ENCODE measurements at places on chromosomes 2 and 18. TPM values are rescaled to one million over a fixed set of nuclear protein-coding genes. Genes with fewer than 3 reads are reported as not detected.

GRCh38 chr2:119996148-119996547, 16.7 kb upstream of the EPB41L5 start:
- no peaks in the 10 kb centered on the region for H3K36me3 ChIP-seq
- H3K4me3 ChIP-seq, result no peak overlapping the region
- no peak overlapping the region for H3K27ac ChIP-seq
- no peak for DNase-seq
- H3K4me1 ChIP-seq, result no peaks in the 10 kb centered on the region
- no peaks in the 10 kb centered on the region for H3K27me3 ChIP-seq

DNA sequence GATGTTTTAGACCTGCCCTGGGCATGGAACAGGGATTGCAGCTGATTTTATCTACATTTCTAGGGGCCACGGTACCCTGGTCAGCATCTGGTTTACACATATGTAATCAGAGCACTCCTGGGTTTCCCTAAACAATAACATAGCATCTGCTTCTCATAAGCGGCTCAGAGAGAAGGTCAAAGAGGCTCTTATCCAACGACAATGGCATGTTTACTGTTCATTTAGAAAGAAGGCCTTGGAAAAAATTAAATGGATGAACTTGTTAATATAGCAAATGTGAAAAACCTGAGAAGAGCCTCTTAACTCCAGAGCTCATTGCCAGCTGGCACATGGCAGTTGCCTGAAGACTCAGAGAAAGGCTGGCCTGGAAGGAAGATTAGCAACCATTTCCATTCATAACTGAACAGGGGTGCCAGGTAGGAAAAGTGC, 202.8 kb upstream of the THUMPD2 start:
- DNase-seq, result no peak
- H3K27ac ChIP-seq, result no peak overlapping the region
- no peak overlapping the region for H3K4me3 ChIP-seq
- no peaks in the 10 kb centered on the region for H3K27me3 ChIP-seq
- no peaks in the 10 kb centered on the region for H3K36me3 ChIP-seq

DNA sequence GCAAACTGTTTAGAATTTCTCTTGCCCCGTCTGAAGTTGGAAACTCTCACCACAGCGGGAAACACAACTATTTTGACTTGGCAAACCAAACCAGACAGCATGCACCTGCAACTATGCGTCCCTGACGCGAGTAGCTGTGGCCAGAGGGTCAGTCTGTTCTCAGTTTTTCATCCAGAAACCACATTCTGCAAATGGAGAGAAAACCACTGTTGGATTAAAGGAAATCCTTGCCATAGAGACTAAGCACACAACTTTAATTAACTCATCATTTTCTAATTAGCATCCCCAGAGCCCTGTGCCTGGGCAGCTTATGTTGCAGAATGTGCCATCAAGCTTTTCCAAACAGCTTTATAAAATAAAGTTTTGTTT, 415.7 kb upstream of the TCF4 start:
- no peaks in the 10 kb centered on the region for H3K4me1 ChIP-seq
- no peak for DNase-seq
- no peak overlapping the region for H3K4me3 ChIP-seq

- H3K4me3 ChIP-seq, result peak overlapping the region; percentile 48
- no peaks in the 10 kb centered on the region for H3K27me3 ChIP-seq
- peaks cover 8% of the 10 kb centered on the region for H3K36me3 ChIP-seq
- peak overlapping the region; percentile 76 for H3K27ac ChIP-seq
These were observed 4.5 kb downstream of the ZFP36L2 start for GRCh38 chr2:43221763-43222474.

The KLF11 gene
- 13.2 TPM for total RNA-seq

The SLC8A1 gene
- 18.5 TPM for total RNA-seq

- H3K4me3 ChIP-seq, result no peak overlapping the region
- H3K27me3 ChIP-seq, result no peaks in the 10 kb centered on the region
- H3K36me3 ChIP-seq, result no peaks in the 10 kb centered on the region
These were observed 61.7 kb upstream of the LCLAT1 start for GRCh38 chr2:30385327-30385726.

DNA sequence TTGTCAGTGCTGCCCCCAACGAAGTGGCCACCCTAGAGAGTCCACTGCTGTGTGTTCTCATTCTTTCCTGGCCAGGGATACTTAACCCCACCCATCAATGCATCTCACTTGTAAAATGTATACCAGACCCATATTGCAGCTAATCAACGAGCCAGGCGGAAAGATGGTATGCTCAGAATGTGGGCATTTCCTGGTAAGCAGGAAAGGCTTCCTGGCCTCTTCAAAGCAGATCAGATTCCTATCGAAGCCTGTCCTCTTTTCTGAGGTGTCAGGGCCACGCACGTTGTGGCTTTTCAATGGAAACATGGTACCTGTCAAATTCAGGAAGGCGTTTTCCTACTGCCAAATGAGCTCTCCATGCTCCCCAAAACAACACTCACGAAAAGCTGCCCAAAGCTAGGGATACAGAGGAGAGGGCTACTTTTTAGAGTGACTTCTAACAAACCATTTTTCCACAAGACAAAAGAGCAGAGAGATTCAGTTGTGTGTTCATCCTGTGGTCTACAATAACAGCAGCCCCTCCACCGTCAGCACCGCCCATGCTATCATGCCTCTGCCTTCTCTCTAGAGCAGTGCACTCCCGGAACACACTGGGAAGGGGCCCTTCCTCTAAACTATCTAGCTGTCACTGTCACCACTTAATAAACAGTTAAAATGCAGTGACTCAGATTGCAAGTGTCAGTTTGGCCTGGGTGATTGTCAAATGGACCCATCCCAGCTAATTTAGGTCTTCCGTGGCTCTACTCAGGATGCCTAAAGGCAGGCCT, 535.1 kb downstream of the RNF144A start:
- no peak overlapping the region for H3K27ac ChIP-seq
- no peaks in the 10 kb centered on the region for H3K4me1 ChIP-seq
- no peak for DNase-seq
- no peaks in the 10 kb centered on the region for H3K36me3 ChIP-seq

The TUBA4A gene
- total RNA-seq, result 25.5 TPM

The C2orf81 gene
- total RNA-seq, result 0.23 TPM

DNA sequence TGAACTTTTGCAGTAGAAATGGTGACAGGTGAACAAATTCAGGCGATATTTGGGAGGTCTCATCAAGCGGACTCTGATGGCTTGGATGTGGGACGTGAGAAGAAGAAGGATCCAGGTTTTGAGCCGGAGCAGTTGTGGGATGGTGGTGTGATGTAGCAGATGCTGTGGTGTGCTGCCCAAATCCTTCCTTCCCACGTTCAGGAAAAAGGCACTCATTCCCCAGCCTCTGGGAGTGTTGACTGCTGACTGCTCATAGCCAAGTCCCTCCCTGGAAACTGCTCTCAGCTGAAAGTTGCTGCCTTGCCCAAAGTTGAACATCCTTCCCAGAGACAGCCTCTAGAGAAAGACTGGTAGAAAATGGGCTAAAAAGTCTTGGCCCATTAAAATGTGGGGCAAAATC, 890.3 kb upstream of the ACVR2A start:
- no peak overlapping the region for H3K4me3 ChIP-seq
- H3K27me3 ChIP-seq, result no peaks in the 10 kb centered on the region

The RFTN2 gene
- 1.1 TPM for total RNA-seq

DNA sequence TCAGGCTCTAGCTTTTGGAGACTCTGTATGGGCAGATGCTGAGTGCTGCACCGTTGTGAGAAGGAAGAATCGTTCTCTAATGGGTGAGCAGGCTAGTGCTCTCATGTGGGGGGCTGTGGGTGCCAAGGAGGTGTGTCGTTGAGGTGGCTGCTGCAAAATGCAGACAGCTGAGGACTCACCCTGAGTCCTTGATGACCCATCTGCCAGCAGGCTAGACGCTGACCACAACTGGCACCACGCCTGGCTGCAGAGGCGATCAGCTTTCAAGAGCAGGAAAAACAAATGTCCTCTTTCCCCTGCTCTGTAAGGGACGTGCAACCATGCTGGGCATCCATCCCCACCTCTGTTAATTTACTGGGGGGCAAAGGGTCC, 48.2 kb downstream of the HAUS1 start:
- H3K4me1 ChIP-seq, result no peaks in the 10 kb centered on the region
- peak; percentile 38 for DNase-seq
- no peaks in the 10 kb centered on the region for H3K27me3 ChIP-seq
- no peak overlapping the region for H3K4me3 ChIP-seq
- no peak overlapping the region for H3K27ac ChIP-seq

The CDKL4 gene
- 0.25 TPM for total RNA-seq

GRCh38 chr18:78682716-78683115, 296.9 kb upstream of the SALL3 start:
- H3K27ac ChIP-seq, result no peak overlapping the region
- H3K4me1 ChIP-seq, result no peaks in the 10 kb centered on the region
- no peak overlapping the region for H3K4me3 ChIP-seq
- no peaks in the 10 kb centered on the region for H3K36me3 ChIP-seq

- H3K27ac ChIP-seq, result no peak overlapping the region
- H3K4me3 ChIP-seq, result no peak overlapping the region
- H3K27me3 ChIP-seq, result no peaks in the 10 kb centered on the region
- no peaks in the 10 kb centered on the region for H3K4me1 ChIP-seq
- DNase-seq, result no peak
These were observed 170.1 kb downstream of the HAUS1 start for GRCh38 chr18:46274266-46274665.

GRCh38 chr2:40680547-40680946, 228.7 kb upstream of the SLC8A1 start:
- no peak overlapping the region for H3K27ac ChIP-seq
- H3K27me3 ChIP-seq, result no peaks in the 10 kb centered on the region
- no peaks in the 10 kb centered on the region for H3K36me3 ChIP-seq

The FAP gene
- total RNA-seq, result 0.42 TPM

The PLCL1 gene
- total RNA-seq, result 0.51 TPM

DNA sequence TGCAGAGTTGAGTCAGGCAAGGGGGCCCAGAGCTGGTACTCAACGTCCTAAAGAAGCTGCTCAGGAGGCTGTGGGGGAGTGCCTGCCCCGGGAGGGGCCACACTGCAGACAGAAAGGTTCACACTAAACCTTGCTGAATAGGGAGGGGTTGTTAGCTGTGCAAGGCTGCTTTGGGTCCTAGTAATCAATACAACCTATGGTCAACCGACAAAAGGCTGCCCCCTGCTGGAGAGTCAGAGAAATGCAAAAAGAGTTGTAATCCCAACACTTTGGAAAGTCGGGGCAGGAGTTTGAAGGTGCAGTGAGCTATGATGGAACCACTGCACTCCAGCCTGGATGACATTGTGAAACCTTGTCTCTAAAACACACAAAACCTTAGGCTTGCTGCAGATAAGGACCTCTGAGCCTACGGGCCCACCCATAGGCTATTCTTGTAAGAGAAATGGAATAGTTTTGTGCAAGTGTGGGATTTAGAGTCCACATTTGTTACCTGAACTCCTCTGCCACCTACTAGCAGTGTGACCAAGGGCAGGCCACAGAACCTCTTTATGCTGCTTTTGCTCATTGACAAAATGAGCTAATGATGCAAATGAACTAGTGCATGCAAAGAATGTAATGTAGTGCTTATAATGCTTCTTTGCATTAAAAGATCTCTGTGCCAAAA, 81.5 kb downstream of the PRPF40A start:
- no peak overlapping the region for H3K27ac ChIP-seq
- DNase-seq, result peak; percentile 79
- no peaks in the 10 kb centered on the region for H3K36me3 ChIP-seq
- no peaks in the 10 kb centered on the region for H3K4me1 ChIP-seq
- H3K27me3 ChIP-seq, result no peaks in the 10 kb centered on the region

- DNase-seq, result no peak
- H3K27me3 ChIP-seq, result no peaks in the 10 kb centered on the region
- H3K36me3 ChIP-seq, result no peaks in the 10 kb centered on the region
- no peak overlapping the region for H3K27ac ChIP-seq
- no peak overlapping the region for H3K4me3 ChIP-seq
These were observed 45.0 kb downstream of the ARHGAP25 start for GRCh38 chr2:68779595-68779994.

The SNRNP27 gene
- total RNA-seq, result 19.7 TPM
